Jurkat, Clone E6-1 (cell line): ENCODE measurements at places on chromosomes 5 and 9.

- DNase-seq = peak; percentile 49
These were observed 5.8 kb upstream of the SNAPC3 start for GRCh38 chr9:15416880-15417279.

- DNase-seq = no peak
These were observed 11.3 kb downstream of the ZNF618 start for GRCh38 chr9:113887436-113887835.

GRCh38 chr9:77210116-77210515 lies 32.8 kb downstream of the VPS13A start:
- no peak for DNase-seq

DNA sequence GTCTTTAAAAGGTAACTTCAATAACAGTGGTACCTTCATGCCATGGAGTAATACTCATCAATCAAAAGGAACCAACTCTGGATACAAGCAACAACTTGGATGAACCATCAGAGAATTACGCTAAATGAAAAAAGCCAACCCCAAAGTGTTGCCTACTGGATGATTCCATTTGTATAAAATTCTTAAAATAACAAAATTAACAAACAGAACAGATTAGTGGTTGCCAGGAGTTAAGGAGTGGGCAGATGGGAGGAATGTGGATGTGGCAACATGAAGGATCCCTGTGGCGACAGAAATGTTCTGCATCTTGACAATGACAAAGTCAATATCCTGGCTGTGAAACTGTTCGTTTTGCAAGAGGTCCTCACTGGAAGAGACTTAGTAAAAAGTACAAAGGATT lies 50.5 kb downstream of the SPTLC1 start:
- DNase-seq = no peak

- no peak for DNase-seq
These were observed 146.2 kb downstream of the GOLPH3 start for GRCh38 chr5:32027717-32028458.
